A549 (cell line): ENCODE measurements at places on chromosomes 16 and 17.
A peak's percentile ranks its signal among the peaks of the same experiment; 100 is the strongest.

GRCh38 chr17:21152731-21153130, 26.0 kb downstream of the DHRS7B start:
- DNase-seq: no peak

- no peak for DNase-seq
Measured at GRCh38 chr17:32835291-32835761, 41.6 kb downstream of the MYO1D start.

DNA sequence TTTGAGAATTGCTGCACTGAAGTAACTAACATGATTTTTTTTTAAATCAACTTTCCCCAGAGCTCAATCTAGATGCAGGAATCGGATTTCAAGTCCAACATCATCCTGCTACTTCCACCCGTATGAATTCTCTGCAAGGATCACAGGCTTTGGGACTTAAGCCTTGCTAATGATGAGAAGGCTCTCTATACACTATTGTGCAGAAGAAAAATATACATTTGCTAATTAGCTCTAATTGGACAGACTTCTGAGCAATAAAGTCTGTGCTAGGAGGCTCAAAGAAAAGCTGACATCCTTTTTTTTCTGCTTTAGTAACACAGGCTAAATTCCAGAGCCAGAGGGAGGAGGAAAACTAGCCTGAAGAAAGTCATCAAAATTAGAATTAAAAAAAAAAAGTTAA, 433.6 kb downstream of the PMP22 start:
- DNase-seq: no peak

DNA sequence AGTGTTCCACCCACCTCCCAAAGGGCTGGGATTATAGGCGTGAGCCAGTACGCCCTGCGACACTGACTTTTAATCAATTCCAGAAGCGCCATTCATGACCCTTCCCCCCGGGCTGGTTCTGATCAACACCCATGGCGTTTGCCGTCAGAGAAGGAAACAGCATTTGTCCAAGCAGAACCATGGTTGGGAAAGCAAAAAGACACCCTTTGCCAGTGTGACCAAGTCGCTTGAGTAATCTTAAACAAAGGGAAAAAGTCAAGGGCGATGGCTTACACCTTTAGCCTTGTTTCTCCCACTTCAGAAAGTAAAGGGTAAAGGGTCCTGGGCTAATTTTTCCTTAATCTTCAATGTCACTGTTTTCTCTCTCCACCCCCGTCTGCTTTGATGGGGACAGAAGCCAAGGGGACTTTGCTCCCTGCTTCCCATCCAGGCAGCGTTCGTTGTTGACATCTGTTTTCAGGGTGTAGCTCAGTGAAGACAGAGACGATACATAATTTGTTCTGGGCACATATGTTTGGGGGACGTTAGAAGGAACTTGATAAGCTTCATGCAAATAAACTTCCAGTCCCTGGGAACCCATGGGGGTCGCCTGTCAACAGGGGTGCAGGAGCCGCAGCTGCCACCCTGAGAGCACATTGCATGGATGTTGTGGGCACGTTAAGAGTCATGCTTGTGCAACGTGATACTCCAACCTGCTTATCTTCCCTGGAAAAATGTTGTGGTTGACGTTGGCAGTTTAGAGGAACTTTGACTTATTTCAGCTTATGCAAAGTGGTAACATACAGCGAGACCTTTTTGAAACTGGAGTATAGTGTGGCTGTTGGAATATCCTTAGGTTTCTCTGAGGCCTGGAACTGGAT, 50.6 kb upstream of the TANGO6 start:
- peak; percentile 21 for DNase-seq

- no peak for DNase-seq
Measured at GRCh38 chr16:73732143-73732542, 564.5 kb upstream of the PSMD7 start.

DNA sequence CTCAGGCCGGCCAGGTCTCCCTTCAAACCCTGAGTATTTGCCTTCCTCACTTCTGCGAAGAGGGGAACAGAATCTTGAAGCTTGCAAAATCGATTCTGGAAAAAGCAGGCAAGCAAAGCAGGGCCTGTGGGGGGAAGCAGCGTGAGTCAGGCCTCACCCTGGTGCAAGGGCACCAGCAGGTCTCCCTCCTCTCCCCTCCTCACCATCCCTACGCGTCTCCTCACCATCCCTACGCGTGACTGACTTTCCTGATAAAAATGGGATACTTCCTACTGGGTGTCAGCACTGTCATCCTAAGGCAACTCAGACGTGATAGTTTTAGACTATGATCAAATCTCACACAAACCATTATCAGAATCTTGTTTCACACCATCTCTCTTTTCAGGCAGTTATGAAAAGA, 12.1 kb downstream of the CMTM3 start:
- DNase-seq: no peak

DNA sequence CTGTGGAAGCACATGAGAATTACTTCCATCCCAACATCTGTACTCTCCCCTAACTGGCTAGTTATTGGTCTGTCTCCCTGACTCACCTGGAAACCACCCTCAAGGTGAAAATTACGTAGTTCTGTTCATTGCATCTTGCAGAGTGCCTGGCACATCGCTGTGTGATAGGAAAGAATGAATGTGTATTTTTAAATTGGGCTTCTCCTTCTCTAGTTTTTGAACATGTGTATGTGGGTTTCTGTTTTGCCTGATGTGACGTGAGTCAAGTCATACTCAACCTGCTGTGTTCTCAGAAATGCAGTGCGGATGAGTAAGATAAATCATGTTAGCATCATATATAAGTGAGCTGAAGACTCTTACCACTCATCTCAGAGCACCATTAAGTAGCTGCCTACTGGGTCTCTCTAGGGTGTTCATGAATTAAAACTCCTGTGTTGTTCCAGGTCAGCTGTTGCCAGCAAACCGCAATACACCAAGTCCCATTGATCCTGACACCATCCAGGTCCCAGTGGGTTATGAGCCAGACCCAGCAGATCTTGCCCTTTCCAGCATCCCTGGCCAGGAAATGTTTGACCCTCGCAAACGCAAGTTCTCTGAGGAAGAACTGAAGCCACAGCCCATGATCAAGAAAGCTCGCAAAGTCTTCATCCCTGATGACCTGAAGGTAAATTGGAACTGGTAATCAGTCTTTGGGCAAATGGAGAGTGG, 50.2 kb downstream of the HLF start:
- DNase-seq: no peak

DNA sequence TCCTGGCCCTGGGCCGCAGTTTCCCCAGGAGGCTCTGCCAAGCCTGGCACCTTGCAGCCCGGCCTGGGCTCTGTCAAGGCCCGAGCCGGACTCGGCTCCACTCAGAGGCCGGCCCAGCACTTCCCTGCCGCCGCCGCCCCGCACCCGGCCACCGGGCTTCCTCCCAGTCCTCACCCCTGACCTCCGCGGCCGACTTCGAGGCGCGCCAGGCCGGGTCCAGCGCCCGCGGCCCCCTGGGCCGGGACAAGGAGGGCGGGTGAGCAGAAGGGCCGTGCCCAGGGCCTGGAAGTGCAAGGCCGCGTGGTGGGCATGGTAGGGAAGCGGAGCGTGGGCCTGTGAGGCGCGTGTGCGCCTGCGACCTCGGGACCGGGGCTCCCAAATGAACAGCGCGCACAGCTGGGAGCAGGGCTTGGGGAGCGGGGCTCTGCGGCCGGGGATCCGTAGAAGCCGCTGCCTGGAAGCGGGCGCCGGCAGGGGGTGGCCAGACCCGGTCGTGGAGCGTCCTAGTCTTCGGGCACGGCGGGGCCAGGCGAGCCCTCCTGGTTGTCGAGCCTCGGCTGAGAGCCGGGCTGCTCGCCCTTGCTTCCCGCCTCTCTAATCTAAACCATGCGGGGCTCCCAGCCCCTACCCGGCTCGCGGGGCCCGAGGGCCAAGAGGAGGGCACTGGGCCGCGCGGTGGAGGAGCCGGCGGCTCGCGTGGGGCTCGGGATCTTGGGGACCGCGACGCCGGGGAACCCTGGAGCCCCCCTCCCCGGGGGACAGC, 503 bp upstream of the TBX4 start:
- no peak for DNase-seq

DNA sequence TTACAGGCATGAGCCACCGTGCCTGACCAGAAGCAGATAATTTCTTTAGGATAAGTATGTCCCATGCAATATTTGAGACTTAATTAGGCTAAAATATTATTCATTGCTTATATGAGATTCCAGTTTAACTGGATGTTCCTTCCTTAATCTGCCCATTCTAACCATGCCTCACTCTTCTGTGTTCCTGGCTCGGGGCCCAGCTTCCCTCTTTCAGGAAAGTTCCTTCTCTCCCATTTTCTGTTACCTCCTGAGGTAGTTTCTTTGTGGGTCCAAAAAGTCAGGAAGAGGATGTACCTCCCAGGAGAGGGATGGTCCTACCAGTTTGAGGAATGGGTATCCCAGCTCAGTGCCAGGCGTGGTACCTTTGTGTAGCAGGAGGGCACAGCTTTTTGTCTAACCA, 23.3 kb downstream of the UNK start:
- no peak for DNase-seq

GRCh38 chr17:16909472-16910246, 62.3 kb downstream of the TNFRSF13B start:
- DNase-seq: no peak

DNA sequence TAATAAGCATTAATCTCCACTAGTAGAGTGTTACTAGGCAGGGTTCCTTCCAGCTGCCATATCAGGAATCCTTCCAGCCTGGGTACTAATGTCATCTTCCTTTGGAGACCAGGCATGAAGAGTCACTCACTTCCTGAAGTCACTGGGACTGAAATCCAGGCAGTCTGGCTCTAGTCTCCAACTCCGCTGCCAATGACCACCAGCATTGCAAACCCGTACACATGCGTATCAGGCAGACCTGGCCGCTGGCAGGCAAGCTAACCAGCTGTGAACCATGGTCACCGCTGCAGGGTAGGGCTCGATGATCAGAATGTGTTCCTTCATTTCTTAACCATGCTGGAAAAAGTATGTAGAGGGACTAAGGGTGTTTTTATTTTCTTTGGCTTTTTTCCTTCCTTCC, 255.5 kb downstream of the CDH13 start:
- DNase-seq: no peak

DNA sequence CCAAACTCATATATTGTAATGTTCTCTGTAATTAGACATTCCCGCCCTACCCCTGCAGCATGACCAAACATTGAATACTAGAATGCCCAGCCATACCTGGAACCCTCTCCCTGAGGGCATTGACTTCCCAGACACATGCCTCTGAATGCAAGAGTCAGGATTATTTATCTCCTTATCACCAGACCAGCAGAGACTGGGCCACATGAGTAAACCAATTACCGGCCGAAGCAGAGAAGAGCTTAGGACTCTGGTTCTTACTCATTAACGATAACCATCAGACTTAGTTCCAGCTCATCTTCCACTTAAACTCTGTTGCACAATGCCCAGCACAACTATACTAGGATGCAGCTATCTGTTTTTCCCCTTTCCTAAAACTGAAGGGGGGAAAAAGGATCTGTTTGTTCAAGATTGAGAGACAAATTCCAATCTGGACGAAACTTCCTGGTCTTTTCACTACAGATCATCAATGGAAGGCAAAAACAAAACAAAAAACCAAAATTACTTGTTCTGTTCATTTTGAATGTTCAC, 88.2 kb upstream of the CORO6 start:
- peak; percentile 53 for DNase-seq

GRCh38 chr17:75876938-75877751, 1.2 kb downstream of the TRIM47 start:
- DNase-seq: peak; percentile 85

DNA sequence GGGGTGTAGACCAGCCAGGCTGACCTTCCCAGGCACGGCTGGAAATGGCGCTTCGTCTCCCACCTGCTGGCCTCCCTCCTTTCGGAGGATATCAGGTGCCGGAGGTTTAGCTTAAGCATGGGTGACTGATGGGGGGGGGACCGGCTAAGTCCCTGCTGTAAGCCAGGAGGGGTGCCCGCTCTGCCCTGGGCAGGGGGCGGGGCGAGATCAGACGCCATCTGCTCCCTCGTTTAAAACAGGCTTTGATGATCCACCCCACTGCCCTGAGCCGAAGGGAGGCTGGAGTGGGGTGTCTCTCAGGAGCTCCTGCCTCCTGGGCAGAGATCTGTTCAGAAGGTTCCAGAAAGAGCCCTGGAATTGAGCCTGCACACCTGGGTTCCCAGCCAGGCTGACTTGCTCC, 26.0 kb downstream of the C16orf74 start:
- no peak for DNase-seq
